Cortex of kidney (tissue), 1 donor: ENCODE measurements at places on chromosomes 5 and 9.

GRCh38 chr5:148176480-148176879 is 8.1 kb downstream of the SPINK14 start:
- DNase-seq = no peak

DNA sequence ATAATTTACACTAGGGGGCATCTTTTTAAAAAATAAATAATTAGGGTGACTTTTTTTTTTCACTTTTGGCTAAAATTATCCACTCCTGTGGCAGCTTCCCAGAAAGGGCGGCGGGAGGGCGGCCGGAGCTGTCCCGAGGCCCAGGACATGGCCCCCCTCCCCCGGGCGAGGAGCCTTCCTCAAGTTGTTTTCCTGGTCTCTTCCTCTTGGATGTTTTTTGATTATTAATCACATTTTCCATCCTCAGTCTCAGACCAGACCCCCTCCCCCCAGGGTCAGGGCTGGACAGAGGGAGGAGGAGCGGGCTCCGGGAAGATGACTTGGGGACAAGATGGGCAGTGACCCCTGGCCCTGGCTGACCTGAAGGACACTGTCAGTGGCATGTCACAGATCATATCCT is 4.7 kb upstream of the CNTFR start:
- DNase-seq = no peak

GRCh38 chr5:179495906-179496455 is 54.4 kb upstream of the RUFY1 start:
- no peak for DNase-seq

DNA sequence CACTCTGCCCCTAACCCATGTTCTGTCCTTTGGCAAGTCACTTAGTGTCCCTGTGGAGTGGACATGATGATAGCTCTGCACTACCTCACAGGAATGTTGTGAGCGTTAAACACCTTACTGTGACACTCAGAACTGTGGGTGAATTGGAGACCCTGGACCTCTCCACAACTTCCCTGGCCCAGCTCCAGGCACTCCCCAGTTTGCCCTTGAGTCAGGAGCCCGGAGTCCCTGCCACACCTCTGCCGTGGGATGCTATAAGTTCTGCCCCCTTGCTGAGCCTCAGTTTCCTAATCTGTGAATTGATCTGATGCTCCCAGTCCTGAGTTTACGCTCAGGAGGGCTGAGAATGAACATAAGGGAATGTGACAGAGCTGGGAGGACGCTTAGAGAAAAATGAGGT is 34.4 kb downstream of the GSN start:
- DNase-seq = no peak

GRCh38 chr9:115462623-115463022 is 344.7 kb upstream of the TNC start:
- DNase-seq = no peak

DNA sequence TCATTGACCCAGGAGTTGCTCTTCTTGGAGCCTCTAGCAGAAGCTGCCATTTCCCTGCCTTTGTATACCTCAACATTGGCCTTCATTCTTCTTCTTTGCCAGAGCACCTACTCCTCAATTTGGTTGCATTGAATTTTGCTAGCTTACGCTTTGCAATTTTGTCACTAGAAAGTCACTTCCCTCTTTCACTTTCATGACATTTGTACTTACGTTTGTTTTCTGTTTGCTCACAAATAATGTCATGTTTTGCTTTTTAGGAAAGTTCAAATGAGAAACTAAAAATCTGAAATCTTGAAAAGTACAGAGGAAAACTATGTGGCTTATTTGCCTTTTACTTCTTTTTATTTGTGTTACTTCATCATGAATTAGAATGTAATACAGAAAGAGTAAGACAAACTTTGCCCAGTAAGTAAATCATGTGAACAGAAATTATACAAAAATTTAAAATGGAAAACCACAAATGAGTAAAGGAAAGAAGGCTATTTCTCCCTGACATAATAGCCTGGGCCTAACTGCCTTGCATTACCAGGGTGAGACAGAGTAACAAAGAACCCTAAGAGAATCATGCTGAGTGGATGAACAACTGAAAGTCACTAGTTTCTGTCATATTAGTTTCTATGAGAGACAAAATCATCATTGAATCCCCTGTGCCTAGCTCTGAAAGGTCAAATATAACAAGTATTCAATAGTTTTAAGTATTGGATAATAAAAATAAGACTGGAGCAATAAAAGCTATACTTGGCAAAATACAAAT is 7.4 kb upstream of the IFNA1 start:
- DNase-seq = no peak

GRCh38 chr9:129390541-129390940 is 212.5 kb upstream of the IER5L start:
- DNase-seq = no peak

- no peak for DNase-seq
Observed at GRCh38 chr9:135069558-135070197, 17.8 kb upstream of the OLFM1 start.
